GM12878 (cell line): ENCODE measurements at places on chromosomes 4 and X. TPM values are rescaled to one million over a fixed set of nuclear protein-coding genes. Genes with fewer than 3 reads are reported as not detected.
A peak's percentile ranks its signal among the peaks of the same experiment; 100 is the strongest.

GRCh38 chrX:80550722-80551121 is 130.5 kb downstream of the TENT5D start:
- DNase-seq = no peak
- H3K36me3 ChIP-seq = no peaks in the 10 kb centered on the region
- no peak overlapping the region for H3K27ac ChIP-seq
- no peaks in the 10 kb centered on the region for H3K4me1 ChIP-seq
- no peak overlapping the region for H3K4me3 ChIP-seq
- H3K27me3 ChIP-seq = no peaks in the 10 kb centered on the region

MAGEB16 gene
- total RNA-seq = 0.13 TPM in 1 of 2 replicates, not detected in the other

DNA sequence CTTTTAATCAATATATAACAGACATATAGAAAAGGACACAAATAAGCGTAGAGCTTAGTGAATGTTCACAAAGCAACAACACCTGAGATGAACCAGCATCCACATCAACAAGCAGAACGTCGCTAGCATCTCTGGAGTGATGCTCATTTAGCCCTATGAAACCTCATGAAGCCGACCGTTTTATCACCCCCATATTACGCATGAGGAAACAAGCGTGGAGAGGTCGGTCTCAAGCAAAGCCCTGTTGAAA is 524 bp upstream of the RPS3A start:
- peak overlapping the region; percentile 46 for H3K4me3 ChIP-seq
- H3K36me3 ChIP-seq = peaks cover 25% of the 10 kb centered on the region
- no peaks in the 10 kb centered on the region for H3K27me3 ChIP-seq
- H3K4me1 ChIP-seq = peaks cover 23% of the 10 kb centered on the region
- peak overlapping the region; percentile 78 for H3K27ac ChIP-seq

DNA sequence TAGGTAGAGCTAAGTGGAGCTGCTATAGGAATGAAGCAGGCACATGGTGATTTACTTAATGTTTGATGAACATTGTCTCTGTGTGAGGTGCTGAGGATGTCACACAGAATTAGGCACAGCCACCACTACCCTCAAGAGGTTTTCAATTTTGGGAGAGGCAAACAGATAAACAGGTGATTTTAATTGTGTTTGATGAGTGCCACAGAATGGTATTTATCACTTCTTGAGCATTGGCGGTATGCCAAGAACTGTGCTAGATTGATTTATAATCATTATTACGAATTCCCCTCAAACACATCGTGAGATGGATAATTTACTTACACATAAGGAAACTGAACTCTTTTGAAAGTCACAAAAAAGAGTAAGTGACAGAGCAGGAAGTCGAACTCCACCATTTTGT is 74.8 kb downstream of the FREM3 start:
- H3K4me1 ChIP-seq = no peaks in the 10 kb centered on the region
- no peaks in the 10 kb centered on the region for H3K36me3 ChIP-seq
- no peak overlapping the region for H3K4me3 ChIP-seq
- DNase-seq = no peak
- no peak overlapping the region for H3K27ac ChIP-seq

SCRG1 gene
- total RNA-seq = not detected in 2 replicates

MAOA gene
- 0.37 and 0.51 TPM in 2 replicates for total RNA-seq

PF4V1 gene
- not detected in 2 replicates for total RNA-seq

DNA sequence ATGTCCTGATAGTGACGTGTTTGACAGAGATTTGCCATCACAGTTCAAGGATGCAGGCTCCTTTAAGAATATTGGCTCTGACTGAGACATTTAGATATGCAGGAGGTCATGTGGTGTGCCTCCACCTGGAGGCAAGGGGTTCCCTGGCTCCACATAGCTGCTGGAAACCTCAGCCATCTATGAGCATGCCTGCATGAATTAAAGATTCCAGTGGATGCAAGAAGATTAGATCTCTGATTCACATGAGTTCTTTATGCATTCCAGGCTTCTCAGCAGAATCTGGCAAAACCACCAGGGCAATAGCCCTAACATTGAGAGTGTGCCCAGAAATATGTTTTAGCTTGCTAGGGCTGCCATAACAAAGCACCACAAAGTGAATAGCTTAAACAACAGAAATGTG is 298.5 kb upstream of the AADAT start:
- no peaks in the 10 kb centered on the region for H3K27me3 ChIP-seq
- H3K36me3 ChIP-seq = no peaks in the 10 kb centered on the region
- H3K27ac ChIP-seq = no peak overlapping the region
- DNase-seq = no peak
- no peaks in the 10 kb centered on the region for H3K4me1 ChIP-seq

- H3K4me3 ChIP-seq = no peak overlapping the region
- H3K36me3 ChIP-seq = peaks cover 9% of the 10 kb centered on the region
- peaks cover 36% of the 10 kb centered on the region for H3K4me1 ChIP-seq
- H3K27me3 ChIP-seq = no peaks in the 10 kb centered on the region
- no peak for DNase-seq
- H3K27ac ChIP-seq = no peak overlapping the region
Observed at GRCh38 chr4:2837110-2837903, 6.3 kb upstream of the ADD1 start.

GRCh38 chrX:152926279-152926678 is 28.4 kb downstream of the ZNF185 start:
- no peak overlapping the region for H3K27ac ChIP-seq
- H3K36me3 ChIP-seq = no peaks in the 10 kb centered on the region
- DNase-seq = no peak
- no peaks in the 10 kb centered on the region for H3K27me3 ChIP-seq
- H3K4me3 ChIP-seq = no peak overlapping the region

DOK7 gene
- total RNA-seq = 0.13 and 0.27 TPM in 2 replicates

GRCh38 chr4:61762722-61763627 is 562.8 kb downstream of the ADGRL3 start:
- no peaks in the 10 kb centered on the region for H3K36me3 ChIP-seq
- no peak overlapping the region for H3K4me3 ChIP-seq
- H3K27me3 ChIP-seq = no peaks in the 10 kb centered on the region
- H3K27ac ChIP-seq = no peak overlapping the region
- DNase-seq = no peak
- H3K4me1 ChIP-seq = no peaks in the 10 kb centered on the region

OPN1MW3 gene
- total RNA-seq = not detected in 2 replicates

- H3K27ac ChIP-seq = no peak overlapping the region
- H3K27me3 ChIP-seq = no peaks in the 10 kb centered on the region
- no peaks in the 10 kb centered on the region for H3K36me3 ChIP-seq
- no peaks in the 10 kb centered on the region for H3K4me1 ChIP-seq
- DNase-seq = no peak
Observed at GRCh38 chrX:114930227-114930626, 87.2 kb downstream of the IL13RA2 start.

TCEAL5 gene
- total RNA-seq = not detected in 2 replicates

ANOS1 gene
- total RNA-seq = 0.05 and 0.08 TPM in 2 replicates

DNA sequence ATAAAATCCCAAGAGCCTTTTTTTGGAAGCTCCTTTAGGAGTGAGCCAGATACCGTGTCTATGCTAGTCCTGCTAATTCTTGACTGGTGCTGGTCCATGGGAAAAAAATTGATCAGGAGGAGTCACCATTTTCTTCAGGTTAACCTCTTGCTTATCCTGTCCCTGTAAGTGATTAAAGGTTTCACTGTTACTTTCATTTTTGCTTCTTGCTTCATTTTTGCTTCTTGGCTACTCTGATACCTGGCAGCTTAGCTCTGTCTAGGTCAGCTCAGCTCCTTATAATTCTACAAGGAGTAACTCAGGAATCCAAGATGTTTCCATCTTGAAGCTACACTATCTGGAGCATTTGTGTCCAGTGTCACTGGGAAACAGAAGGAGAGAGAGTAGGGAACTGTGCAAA is 45.7 kb downstream of the AFM start:
- H3K4me3 ChIP-seq = no peak overlapping the region
- no peaks in the 10 kb centered on the region for H3K36me3 ChIP-seq
- no peaks in the 10 kb centered on the region for H3K27me3 ChIP-seq
- H3K4me1 ChIP-seq = no peaks in the 10 kb centered on the region; the same call in 1 of the 2 replicates
- no peak overlapping the region for H3K27ac ChIP-seq

- no peaks in the 10 kb centered on the region for H3K27me3 ChIP-seq
- H3K4me1 ChIP-seq = peaks cover 30% of the 10 kb centered on the region
- H3K4me3 ChIP-seq = no peak overlapping the region
- peak overlapping the region; percentile 37; the same call in 1 of the 2 replicates for H3K27ac ChIP-seq
- H3K36me3 ChIP-seq = peaks cover 61% of the 10 kb centered on the region
Observed at GRCh38 chr4:2494992-2495391, 26.1 kb downstream of the RNF4 start.

POF1B gene
- 0.64 and 1.1 TPM in 2 replicates for total RNA-seq

GRCh38 chrX:150028692-150029091 is 90.4 kb upstream of the EOLA2 start:
- no peaks in the 10 kb centered on the region for H3K4me1 ChIP-seq
- no peaks in the 10 kb centered on the region for H3K36me3 ChIP-seq
- no peak overlapping the region for H3K27ac ChIP-seq
- peak; percentile 4 for DNase-seq

DNA sequence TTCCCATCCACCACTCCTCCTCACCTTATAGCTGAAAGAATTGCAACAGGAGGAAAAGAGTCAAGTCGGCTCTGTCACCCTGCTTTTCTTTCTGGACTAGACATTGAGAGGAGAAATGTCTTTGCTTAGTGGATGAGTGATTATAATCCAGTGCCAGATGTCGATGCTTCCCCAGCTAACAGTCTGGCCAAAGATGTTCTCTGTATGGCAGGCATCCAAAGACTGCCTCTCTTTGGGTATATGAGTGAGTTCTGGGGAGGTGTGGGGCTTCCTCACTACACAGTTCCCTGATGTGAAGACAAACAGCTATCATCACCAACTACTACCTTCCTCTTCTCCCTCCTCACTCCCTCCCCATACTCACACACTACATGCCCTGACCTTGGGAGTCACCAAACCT is 90.9 kb downstream of the COMMD8 start:
- no peaks in the 10 kb centered on the region for H3K36me3 ChIP-seq
- H3K4me3 ChIP-seq = no peak overlapping the region
- no peak for DNase-seq
- H3K27ac ChIP-seq = no peak overlapping the region
- H3K4me1 ChIP-seq = no peaks in the 10 kb centered on the region
- no peaks in the 10 kb centered on the region for H3K27me3 ChIP-seq

DNA sequence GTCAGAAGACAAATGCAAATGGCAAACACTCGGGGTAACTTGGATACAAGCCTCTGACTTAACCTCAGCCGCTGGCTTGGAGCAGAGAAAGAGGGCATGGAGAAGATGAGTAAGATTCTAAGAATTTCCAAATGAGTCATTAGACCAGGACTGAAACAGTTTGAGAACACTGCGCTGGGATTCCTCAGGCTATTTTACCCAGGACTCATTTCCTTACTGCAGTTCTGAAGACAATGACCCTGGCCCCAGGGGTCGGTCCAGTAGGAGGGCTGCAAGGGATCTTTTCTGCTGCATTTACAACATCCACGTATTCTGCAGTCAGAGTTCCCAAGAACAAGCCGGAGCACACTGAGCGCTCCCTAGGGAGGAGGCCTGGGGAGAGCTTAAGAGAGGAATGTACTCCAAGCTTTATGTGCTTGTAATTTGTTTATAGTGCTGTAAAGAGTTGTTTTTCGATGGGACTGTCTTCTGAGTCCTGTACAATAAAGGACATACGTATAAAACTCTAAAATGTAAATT is 27.3 kb upstream of the SORBS2 start:
- DNase-seq = no peak
- H3K27ac ChIP-seq = no peak overlapping the region
- no peaks in the 10 kb centered on the region for H3K27me3 ChIP-seq
- no peaks in the 10 kb centered on the region for H3K4me1 ChIP-seq

- no peak overlapping the region; the same call in 1 of the 2 replicates for H3K4me3 ChIP-seq
- peaks cover 20% of the 10 kb centered on the region for H3K4me1 ChIP-seq
- H3K27me3 ChIP-seq = no peaks in the 10 kb centered on the region
Observed at GRCh38 chrX:13263560-13264251, 56.1 kb downstream of the ATXN3L start.

- no peaks in the 10 kb centered on the region for H3K36me3 ChIP-seq
- no peak overlapping the region for H3K27ac ChIP-seq
- H3K4me3 ChIP-seq = no peak overlapping the region
- no peaks in the 10 kb centered on the region; the same call in 1 of the 2 replicates for H3K27me3 ChIP-seq
- no peaks in the 10 kb centered on the region for H3K4me1 ChIP-seq
Observed at GRCh38 chr4:38574559-38575333, 89.3 kb upstream of the KLF3 start.

DNA sequence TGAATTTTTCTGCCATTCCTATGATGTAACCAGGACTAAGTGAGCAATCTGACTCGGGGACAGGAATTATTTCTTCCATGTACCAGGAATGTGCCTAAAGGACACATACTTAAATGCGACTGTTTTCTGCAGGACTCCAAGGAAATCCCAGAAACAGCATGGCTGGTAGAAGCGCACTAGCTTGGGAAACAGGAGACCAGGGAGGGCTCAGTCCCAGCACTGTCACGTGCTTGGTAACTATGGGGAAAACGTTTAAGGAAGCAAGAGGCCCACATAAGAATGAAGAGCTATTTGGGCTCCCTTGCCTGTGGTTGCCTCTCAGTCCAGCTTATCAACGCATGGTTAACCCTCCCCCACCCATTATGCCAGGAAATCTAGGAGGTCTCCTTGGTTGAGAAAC is 19.6 kb downstream of the MPP1 start:
- DNase-seq = no peak
- H3K4me3 ChIP-seq = no peak overlapping the region
- no peak overlapping the region for H3K27ac ChIP-seq
- no peaks in the 10 kb centered on the region for H3K36me3 ChIP-seq
- H3K27me3 ChIP-seq = no peaks in the 10 kb centered on the region
- H3K4me1 ChIP-seq = no peaks in the 10 kb centered on the region; the same call in 1 of the 2 replicates

DNA sequence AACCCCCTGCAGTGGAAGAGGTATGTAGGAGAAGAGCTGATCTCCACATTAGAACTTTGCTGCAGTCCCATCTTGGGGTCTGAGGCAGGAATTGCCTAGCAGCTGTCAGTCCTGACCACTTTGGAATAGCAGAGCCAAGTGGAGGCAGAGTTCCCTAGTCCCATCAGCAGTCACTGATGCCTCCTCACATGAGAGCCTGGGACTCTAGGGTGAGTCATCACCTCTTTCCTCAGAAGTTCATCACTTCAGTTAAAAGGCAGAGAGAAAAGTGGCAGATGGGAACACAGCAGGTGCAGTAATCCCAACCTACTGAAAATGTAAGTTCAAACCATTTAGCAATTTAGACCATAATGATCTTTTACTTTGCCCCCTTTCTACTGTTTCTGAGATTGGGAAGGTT is 73.9 kb upstream of the MED14 start:
- H3K4me3 ChIP-seq = no peak overlapping the region
- H3K27ac ChIP-seq = no peak overlapping the region
- no peaks in the 10 kb centered on the region for H3K27me3 ChIP-seq

DNA sequence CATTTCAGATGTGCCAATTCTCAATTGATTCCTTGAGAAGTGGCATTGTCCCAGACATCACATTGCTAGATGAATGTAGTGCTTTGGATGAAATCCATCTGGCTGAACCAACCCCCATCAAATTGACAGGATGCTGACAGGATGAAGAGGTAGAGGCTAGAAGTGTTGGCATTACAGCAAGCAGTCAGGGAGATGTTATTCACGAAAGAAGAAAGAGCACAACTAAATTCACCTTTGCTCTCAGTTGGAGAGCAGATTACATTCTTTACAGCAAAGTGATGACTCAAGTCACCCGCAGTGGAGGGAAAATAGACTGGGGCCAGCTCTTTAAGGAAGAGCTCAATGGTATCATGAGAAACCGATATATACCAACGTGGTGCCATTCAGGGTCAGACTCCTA is 259.6 kb downstream of the C4orf33 start:
- no peaks in the 10 kb centered on the region for H3K27me3 ChIP-seq
- no peaks in the 10 kb centered on the region for H3K4me1 ChIP-seq
- no peak overlapping the region for H3K4me3 ChIP-seq
- no peaks in the 10 kb centered on the region for H3K36me3 ChIP-seq
